ENCODE measurements at places on chromosomes 1 and 21. TPM values are rescaled to one million over a fixed set of nuclear protein-coding genes. Genes with fewer than 3 reads are reported as not detected.

GRCh38 chr1:66353257-66353656 is 180.7 kb upstream of the SGIP1 start:
- H3K4me1 ChIP-seq, result peaks cover 26% of the 10 kb centered on the region
- peaks cover 19% of the 10 kb centered on the region for H3K27me3 ChIP-seq
- no peaks in the 10 kb centered on the region for H3K36me3 ChIP-seq

The RBM11 gene
- total RNA-seq, result 1.6 TPM

- no peak for DNase-seq
- H3K27ac ChIP-seq, result no peak overlapping the region
- H3K27me3 ChIP-seq, result no peaks in the 10 kb centered on the region
- no peaks in the 10 kb centered on the region for H3K4me1 ChIP-seq
- no peaks in the 10 kb centered on the region for H3K36me3 ChIP-seq
Observed at GRCh38 chr1:169906938-169907337, 13.2 kb upstream of the SCYL3 start.

DNA sequence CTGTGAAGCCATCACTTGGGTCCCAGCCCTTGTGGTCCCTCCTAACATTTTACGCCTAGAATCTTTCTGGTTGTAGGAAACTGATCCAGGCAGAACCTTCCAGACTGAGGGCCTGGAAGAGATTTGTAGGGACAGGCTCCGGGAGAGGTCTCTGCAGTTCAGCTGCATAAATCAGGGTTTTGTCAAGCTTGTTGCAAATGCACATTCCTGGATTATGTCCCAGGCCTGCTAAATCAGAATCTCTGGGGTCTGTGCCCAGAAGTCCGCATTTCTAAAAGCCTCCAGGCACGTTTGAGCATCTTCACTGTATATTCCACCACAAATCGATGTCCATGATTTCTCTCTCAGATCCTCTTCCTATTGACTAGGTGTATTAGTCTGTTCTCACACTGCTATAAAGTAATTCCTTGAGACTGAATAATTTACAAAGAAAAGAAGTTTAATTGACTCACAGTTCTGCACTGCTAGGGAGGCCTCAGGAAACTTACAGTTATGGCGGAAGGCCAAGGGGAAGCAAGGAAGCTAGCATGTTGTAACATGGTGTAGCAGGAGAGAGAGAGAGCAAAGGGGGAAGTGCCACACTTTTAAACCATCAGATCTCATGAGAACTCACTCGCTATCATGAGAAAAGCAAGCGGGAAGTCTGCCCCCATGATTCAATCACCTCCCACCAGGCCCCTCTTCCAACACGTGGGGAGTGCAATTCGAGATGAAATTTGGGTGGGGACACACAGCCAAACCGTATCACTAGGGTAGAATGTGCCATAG is 1.2 kb upstream of the FHAD1 start:
- H3K27me3 ChIP-seq, result no peaks in the 10 kb centered on the region
- peak; percentile 51 for DNase-seq
- no peaks in the 10 kb centered on the region for H3K36me3 ChIP-seq
- no peak overlapping the region for H3K27ac ChIP-seq

The IL19 gene
- total RNA-seq, result not detected

DNA sequence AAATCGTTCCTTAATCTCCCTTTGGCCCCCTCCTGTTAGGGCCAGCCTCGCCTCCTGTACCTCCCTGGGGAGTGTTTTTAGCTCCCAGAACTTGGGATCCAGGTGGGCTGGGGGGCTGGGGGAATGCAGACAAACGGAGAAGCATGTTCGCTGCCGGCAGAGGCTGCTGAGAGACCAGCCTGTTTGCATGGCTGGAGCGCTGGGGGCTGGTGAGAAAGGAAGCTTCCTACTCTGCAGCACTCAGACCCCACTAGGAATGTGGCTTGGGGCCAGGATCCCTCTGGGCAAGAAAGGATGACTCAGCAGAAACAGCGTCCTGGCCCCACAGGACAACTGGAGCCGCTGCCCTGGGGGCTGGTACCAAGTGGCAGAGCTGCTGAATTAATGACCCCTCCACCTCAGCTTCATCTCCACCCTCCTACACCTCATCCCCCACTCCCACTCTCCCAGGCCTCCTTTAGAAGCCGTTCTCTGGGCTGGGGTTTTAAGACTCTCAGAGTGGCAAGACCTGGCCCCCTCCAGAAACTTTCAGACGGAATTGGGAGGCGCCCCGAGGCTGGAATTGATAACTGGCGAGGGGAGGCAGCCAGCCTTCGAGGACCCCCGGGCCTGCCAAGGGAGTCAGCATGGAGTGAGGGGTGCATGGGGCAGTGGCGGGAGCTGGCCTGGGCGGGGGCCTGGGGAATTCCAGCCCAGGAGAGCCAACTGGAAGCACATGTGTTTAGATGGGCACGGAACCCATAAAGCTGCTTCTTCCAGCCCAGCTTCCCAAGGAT is 28.5 kb upstream of the EPS8L3 start:
- no peaks in the 10 kb centered on the region for H3K27me3 ChIP-seq
- H3K4me1 ChIP-seq, result peaks cover 34% of the 10 kb centered on the region
- DNase-seq, result peak; percentile 88
- H3K27ac ChIP-seq, result no peak overlapping the region

The GABRD gene
- 4.4 TPM for total RNA-seq

DNA sequence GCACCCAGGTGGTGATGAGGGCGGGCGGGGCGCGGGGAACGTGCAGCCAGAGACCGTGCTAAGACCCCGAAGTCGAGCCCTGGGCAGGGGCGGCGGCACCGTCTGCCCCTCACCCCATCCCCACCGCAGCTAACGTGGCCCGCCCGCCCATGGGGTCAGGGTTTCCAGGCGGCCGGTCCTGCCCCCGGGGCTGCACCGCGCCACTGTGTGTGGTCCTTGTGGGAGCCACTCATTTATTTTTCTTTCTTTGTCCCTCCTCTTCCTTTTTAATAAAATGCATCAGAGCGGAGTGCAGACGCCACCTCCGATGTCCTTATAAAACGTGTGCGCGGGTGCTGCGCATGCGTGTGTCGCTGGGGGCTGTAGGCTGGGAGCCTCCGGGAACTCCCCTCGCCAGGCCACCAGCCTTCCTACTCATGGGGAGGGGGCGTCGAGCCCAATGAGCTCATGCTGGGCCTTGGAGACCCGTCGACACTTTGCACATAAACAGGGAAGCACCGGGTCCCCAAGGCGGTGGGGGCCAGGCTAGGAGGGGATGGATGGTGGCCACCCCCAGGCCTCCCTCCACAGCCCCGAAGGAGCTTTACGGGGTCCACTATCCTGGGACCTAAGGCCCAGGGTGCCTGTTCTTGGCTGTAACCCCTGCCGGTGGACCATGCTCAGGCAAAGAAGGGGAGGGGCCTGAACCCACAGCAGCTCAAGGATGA is 59.9 kb downstream of the WNT9A start:
- peak; percentile 45 for DNase-seq
- peaks cover 6% of the 10 kb centered on the region for H3K27me3 ChIP-seq
- H3K36me3 ChIP-seq, result no peaks in the 10 kb centered on the region
- no peak overlapping the region for H3K27ac ChIP-seq
- H3K4me1 ChIP-seq, result peaks cover 8% of the 10 kb centered on the region

DNA sequence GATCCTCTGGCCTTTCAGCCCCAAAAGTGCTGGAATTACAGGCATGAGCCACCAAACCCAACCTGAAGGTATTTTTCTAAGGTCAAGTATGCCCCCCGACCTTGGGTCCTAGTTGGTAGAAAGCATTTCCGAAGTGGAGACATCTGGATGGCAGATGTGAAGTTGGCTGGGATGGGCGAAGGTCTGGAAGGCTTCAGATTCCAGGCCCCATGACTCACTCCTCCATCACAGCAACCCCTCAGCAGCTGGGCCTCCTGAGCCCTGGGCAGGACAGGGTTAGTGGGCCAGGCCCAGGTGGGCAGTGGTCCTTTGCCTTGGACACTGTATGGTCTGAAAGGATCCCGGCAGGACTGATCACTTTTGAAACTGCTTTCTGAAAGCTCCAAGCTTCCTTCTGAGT is 23.3 kb downstream of the NAV1 start:
- no peak overlapping the region for H3K4me3 ChIP-seq
- DNase-seq, result no peak
- no peaks in the 10 kb centered on the region for H3K4me1 ChIP-seq
- no peak overlapping the region for H3K27ac ChIP-seq
- no peaks in the 10 kb centered on the region for H3K27me3 ChIP-seq
- no peaks in the 10 kb centered on the region for H3K36me3 ChIP-seq

DNA sequence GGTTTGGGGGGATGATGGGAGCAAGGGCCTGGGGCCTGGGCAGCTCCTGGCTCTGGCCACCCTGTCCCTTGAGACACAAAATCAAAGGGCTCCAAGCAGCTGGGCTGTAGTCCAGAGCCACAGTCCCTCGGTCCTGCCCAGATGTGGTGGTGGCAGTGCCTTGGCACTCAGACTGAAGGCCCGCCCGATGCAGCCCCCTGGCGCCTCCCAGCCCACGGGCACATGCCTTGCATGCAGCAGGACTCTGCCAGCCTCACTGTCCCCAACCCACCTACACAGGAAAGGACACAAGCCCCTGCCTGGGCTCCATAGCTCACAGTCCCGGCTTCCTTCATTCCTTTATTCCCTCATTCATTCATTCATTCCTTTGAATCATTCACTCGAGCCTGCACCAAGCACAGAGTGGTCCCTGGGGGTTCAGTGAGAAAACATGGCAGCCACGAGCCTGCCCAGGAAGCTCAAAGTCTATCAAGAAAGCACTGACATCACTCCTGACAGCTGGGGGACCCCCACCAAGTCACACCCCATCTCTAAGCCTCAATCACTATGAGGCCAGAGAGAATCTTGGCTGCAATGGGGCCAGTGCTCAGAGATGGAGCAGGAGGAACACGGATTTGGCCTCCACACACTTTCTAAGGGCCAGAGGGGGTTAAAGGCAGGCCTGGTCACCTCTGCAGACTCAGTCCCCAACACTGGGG is 5.8 kb downstream of the SDC3 start:
- H3K4me1 ChIP-seq, result peaks cover 69% of the 10 kb centered on the region
- H3K36me3 ChIP-seq, result no peaks in the 10 kb centered on the region
- no peaks in the 10 kb centered on the region for H3K27me3 ChIP-seq
- H3K4me3 ChIP-seq, result no peak overlapping the region
- peak overlapping the region; percentile 94 for H3K27ac ChIP-seq

DNA sequence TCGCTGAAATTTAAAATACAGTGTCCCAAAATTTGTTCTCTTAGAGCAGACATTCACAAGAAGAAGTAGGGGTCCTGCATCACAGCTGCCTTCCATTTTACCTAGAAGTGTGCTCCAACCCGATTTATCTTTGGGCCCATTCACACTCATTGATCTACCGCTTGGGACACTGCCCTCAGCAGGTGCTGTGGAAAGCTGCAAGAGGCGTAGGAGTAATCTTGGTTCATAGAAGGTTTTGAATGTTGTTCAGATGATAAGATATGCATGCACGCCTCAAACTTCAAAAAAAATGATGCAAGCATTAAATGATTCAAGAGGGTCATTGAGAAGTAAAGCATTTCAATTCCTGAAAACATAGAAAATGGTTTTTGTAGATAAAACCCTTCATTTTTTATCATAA is 18.6 kb upstream of the C1orf105 start:
- H3K36me3 ChIP-seq, result no peaks in the 10 kb centered on the region
- H3K27ac ChIP-seq, result no peak overlapping the region
- DNase-seq, result no peak
- H3K27me3 ChIP-seq, result no peaks in the 10 kb centered on the region
- H3K4me1 ChIP-seq, result peaks cover 31% of the 10 kb centered on the region
